Cardiac septum (tissue), 1 donor: ENCODE measurements at places on chromosomes 16 and 17. TPM values are rescaled to one million over a fixed set of nuclear protein-coding genes. Genes with fewer than 3 reads are reported as not detected.

GRCh38 chr17:29293890-29294579 is at the start of gene NUFIP2:
Gene NUFIP2 (minus strand): TSS chr17:29294148. CDS start chr17:29294059, 89 bp downstream.
- DNase-seq: peak; percentile 100

GRCh38 chr17:50771991-50772785 is 4.9 kb upstream of the ANKRD40CL start:
- no peak for DNase-seq

GRCh38 chr17:41717408-41718286 is 5.5 kb downstream of the GAST start:
- DNase-seq: no peak

GRCh38 chr16:72576189-72576588 is 404.2 kb upstream of the PMFBP1 start:
- DNase-seq: no peak

GRCh38 chr17:7290685-7291084 is 3.8 kb downstream of the YBX2 start:
- DNase-seq: no peak

MT4 gene
- total RNA-seq: not detected
